Stimulated activated CD8-positive, alpha-beta memory T cell treated with anti-CD3 and anti-CD28 coated beads, Interleukin-2, amount 100 ng/mL, for 1 hour (primary cell): ENCODE measurements at places on chromosomes 5 and 9.
A peak's percentile ranks its signal among the peaks of the same experiment; 100 is the strongest.

DNA sequence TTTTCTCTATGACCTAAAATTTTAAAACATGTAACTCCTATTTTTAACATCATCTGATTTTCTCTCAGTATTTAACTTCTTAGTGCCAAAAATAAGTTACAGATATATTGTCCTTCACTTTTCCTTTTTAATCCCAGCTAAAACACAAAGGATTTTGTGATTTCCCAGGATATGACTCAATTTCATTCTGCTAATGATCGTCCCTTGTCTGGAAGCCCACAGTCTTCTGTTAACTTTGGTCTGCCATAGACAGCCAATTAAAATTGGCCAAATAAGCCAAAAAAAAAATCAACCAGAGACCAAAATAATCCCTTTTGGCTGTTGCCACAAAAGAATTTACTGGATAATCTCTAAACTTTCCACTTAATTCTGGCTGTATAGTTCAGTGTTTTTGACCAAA, 124.5 kb upstream of the FST start:
- no peak for DNase-seq

DNA sequence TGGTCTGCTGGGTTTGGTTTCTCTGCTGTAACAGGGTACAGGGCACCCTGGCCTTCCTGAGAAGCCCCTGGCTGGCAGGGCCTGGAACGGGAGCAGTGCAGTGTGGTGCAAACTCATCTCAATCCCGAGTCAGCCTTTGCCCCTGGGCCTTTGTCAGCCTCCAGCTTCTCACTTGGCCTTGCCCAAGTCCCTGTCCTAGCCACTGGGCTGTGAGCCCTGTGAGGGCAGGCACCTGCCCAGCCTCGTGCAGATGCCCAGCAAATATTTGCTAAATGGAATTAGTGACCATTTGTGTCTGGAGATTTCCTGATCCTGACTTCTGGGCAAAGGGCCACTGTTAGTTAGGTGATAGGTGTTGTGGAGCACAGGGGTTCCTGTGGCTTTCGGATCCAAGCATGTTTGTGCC, 13.0 kb downstream of the RGS3 start:
- no peak for DNase-seq

DNA sequence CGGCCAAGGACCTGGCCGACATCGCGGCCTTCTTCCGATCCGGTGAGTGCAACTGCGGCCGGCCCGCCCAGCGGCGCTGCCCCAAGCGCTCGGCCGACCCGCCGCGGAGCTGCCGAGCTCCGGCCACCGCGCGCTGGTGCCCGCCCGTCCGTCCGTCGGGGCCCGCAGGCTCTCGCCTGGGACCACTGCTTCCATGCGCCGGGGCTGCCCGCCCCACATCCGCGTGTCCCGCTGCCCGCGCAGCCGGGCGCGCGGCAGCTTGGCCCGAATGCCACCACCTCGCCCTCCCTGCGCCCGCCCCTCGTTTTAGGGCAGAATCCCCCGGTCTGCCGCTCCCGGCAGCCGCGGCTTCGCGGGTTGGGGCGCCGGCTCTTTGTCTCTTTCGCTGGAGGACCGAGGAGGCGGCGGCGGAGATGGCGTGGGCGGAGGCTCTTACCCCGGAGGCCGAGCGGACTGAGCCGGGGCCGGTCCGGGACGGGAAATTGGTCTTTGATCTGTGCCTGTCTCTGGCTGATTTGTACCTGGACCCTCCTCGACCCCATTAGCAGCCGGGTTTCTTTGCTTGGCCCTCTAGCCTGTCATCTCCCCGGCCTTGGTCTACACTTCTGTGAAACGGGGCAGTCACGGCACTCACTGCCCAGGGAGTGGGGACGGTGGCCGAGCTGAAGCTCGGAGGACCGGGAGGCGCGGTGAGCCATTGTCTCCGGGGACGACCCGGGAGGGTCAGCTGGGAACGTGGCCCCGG, 871 bp downstream of the TRIO start:
- no peak for DNase-seq

- DNase-seq: no peak
These were observed 365.2 kb downstream of the GADD45G start for GRCh38 chr9:89969881-89970639.

DNA sequence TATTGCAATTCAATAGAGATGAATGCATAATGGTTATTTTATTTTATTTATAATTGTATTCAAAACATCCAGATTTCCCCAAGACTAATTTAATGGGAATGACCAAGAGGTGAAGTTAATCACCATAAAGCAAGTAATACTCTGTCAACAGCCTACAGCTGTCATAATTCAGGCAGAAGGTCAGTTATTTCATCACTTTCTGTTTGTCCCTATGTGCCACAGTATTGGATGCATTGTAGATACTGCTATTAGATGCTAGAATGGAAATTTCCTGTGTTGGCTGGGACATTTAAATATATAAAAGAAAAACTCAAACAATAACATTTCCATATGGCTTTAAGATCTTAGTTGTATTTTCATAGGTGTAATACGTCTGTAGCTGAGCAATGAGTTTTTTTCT, 56.7 kb upstream of the MINAR2 start:
- no peak for DNase-seq

DNA sequence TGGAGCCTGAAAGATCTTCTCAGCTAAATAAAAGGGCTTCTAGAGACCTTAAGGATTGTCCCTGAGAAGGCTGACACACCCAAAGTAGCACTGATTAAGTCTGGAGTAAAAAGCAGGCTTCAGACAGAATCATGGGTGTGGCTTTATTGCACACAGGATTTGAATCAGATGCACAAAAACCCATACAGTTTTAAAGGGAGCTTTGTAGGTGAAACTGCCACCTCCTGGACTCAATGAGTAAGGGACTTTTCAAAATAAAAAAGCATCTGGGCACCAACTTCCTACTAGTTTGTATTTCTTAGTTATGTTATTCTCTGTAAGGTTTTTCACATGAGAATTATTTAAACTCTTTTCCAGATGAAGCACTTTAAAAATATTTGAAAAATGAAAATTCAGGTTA, 129.4 kb downstream of the EDIL3 start:
- DNase-seq: no peak

- DNase-seq: no peak
These were observed 10.5 kb upstream of the NKX2-5 start for GRCh38 chr5:173245319-173246134.

DNA sequence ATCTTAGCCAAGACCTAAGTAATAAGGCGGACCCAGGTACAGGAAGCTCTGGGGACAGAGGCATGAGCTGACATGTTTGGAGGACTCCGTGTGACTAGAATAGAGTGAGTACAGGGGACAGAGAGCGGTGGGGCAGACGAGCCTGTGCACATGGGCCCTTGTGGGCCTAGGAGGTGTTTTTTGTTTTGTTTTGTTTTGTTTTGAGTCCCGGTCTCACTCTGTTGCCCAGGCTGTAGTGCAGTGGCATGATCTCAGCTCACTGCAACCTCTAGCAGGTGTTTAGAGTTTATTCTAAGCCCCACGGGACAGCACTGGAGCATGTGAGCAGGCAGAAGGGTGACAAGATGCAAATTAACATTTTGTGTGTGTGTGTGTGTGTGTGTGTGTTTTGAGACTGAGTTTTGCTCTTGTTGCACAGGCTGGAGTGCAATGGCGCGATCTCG, 3.1 kb upstream of the EEIG1 start:
- DNase-seq: no peak

DNA sequence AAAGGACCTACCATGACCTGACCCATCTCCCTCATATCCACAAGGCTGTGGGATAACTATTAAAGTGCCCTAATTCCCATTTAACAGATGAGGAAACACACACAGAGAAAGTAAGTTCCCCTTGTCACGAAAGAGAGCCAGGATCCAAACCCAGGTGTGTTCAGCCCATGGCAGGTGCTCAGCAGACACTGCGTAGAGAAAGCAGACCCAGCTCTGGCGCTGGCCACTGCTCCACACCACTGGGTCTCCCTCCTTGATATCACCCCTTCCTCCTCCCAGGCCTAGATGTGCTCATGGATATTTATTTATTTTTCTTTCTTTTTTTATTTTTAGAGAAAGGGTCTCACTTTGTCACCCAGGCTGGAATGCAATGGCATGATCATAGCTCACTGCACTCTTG, 24.0 kb upstream of the CORO2A start:
- DNase-seq: no peak

DNA sequence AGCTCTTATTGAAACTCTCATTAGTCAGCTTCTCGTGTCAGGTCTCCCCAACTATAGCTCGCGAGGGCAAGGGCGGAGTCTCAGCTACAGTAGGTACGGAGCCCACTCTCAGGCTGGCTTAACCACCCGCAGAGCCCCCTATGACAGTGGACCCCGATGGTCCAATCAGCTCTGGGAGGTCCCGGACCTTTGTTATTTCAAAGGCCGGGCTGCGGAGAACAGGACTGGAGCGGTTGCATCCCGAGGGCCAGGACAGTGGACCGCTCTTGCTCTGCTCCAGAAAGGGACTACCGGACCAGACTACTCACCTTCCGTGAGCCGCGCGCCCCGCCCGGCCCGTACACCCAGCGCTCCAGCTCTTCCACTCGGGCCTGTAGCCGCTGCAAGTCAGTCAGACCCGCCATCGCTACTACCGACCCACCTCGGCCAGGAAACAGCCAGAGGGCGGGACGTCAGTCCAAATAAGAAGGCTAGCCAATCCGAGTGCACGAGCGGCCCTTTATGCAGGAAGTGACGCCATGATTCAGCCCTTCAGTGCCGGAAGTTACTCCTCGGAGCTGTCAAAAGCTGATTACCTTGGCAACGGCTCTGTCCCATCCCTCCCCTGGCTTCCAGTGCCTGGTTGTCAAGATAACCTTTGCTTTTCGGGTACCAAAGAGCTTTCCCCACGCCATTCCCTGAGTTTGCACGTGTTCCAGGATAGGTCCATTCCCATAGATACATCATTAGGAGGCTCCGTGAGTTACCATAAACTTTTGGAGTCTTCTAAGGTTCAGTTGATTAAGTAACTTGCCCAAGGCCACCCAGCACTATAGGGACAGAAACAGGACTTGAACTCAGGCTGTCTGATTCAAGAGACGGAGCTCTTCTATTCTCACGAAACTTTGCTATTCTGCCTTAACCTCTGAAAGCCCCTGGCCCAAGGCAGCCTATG, at the start of gene DCTN3:
DCTN3 (minus strand) TSS at position 435 of the 934 bp plus-strand sequence; CDS start at position 404, 31 bp downstream.
- DNase-seq: peak; percentile 81

DNA sequence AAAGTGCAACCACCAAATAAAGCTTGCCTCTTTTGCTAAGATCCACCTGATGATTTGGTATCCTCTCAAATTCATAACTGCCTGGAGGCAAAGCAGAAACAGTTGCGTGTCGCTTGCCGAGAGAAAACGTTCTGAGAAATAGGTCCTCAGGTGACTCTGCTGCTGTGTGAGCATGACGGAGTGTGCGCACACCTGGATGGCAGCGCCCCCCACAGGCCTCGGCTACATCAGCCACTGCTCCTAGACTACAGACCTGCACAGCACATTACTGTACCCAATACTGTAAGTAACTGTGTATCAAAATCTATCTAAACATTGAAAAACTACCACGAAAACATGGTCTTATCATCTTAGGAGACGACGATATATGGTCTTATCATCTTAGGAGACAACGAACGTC, 87.4 kb downstream of the CAMSAP1 start:
- no peak for DNase-seq

DNA sequence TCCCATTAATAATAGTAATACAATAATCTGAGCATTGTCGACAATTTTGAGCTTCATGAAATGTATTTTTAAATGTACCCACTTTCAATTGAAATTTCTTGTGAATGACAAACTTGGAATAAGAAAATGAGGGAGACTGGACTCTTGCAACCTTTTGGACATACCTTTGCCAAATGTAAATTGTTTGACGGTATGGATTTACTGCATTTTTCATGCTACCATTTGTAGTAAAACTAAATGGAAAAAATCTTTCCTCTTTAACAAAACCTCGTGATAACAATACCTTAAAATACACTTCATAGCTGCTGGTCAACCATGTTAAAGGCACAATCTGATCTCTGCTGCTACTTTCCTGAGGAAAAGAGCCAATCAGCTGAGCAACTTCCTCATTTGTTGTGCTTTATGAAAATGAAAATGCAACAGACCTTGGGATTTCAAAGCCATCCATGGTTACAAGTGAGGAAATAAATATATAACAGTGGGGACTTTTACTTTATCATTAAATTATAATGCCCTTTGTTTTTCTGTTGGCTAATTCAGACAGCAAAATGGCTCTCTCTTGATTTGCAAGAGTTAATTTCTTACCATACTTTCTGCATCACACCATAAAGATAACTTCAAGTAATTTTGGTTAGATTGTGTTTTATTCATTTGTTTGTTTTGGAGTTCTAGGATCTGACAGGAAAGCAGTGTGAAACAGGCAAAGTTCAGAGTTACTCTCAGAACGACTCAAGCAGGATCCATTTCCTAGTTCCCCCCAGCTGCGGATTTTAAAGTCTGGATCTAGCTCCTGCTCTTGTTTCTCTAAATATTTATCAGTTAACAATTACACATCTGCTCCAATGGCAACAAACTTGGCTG, 1.1 kb downstream of the ALDH1A1 start:
- no peak for DNase-seq

DNA sequence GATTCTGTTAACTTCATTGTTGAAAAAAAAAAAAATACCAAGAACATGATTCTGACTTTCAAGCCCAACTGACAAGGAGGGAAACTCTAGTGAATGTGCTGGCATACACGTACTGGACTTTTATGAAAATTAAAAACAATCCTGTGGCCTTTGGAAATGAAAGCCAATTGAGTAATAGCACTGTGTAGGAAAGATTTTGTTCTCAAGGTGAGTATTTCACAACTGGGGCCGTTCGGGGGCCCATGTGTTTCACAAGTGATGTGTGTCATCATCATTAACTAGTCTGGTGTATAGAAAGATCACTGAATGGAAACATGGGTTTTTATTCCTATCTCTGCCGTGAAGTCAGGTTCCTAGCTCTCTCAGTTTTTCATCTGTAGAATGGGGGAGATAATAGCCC, 605.0 kb upstream of the CLINT1 start:
- no peak for DNase-seq

GRCh38 chr5:35089334-35090314, 41.9 kb upstream of the AGXT2 start:
- DNase-seq: peak; percentile 14

DNA sequence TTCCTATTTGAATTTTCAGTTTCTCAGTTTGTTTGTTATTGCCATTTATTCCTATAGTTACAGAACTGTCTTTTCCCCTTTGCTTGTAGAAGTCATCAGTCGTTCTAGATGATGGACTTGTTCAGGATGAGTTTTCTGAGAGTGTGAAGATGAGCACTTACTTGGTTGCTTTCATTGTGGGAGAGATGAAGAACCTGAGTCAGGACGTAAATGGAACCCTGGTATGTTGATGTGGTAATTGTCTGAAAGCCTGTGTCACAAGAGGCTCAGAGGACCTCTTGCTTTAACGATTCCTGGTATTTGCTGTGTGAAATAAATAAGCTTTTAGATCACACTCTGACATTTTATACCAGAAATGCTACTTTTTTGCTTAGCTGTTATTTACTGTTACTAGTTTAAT, 50.6 kb downstream of the LNPEP start:
- no peak for DNase-seq
